Activated CD4-positive, alpha-beta T cell treated with anti-CD3 and anti-CD28 coated beads, Interleukin-2, amount 50 U/mL, for 4 hours (primary cell): ENCODE measurements at places on chromosomes 11 and 22.

DNA sequence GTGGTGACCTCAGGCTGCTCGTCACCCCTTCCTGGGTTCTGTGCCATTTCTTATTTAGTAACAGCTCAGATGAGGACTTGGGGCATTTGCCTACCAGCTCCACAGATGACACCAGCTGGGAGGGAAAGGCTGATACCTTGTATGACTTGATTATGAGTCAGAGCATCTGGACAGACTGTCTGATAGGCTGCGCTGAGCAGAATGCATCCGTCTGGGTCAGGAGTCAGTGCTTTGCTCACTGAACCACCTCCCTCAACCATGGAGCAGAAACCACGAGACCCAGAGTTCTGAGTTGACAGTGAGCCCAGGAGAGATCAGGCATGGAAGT lies 6.8 kb downstream of the ST14 start:
- no peak for DNase-seq

DNA sequence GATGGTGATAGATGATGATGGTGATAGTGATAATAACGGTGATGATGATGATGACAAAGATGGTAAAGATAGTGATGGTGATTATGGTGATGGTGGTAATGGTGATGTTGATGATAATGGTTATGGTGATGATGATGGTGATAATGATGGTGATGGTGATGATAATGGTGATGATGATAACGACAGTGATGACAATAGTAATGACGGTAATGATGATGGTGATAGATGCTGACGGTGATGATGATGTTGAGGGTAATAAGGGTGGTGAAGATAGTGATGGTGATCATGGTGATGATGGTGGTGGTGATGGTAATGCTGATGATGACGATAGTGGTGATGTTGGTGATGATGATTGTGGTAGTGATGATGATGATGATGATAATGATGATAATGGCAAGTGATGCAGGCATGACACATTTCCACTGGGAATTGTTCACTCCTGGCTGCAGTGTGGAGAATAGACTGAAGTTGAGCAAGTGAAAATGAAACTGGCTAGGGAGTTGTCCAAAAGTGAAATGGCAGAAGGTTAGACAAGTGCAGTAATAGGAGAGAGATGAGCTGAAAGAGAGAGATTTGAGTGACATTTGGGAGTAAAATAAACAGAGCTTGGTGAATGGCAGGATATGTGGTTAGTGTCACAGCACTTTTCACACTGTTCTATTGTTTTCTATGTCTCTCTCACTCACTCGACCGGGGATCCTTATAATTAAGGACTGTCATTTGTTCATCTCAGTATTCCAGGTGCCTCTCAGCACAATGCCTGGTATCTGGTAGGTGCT lies 992.5 kb downstream of the OPCML start:
- DNase-seq: no peak

GRCh38 chr22:49543876-49544275 lies 283.8 kb downstream of the BRD1 start:
- DNase-seq: no peak

GRCh38 chr11:73950869-73951710 lies at the start of gene DNAJB13:
Gene DNAJB13, plus strand, starts transcription at chr11:73951026. Its CDS starts 44 bp downstream, at chr11:73951070.
- DNase-seq: no peak

DNA sequence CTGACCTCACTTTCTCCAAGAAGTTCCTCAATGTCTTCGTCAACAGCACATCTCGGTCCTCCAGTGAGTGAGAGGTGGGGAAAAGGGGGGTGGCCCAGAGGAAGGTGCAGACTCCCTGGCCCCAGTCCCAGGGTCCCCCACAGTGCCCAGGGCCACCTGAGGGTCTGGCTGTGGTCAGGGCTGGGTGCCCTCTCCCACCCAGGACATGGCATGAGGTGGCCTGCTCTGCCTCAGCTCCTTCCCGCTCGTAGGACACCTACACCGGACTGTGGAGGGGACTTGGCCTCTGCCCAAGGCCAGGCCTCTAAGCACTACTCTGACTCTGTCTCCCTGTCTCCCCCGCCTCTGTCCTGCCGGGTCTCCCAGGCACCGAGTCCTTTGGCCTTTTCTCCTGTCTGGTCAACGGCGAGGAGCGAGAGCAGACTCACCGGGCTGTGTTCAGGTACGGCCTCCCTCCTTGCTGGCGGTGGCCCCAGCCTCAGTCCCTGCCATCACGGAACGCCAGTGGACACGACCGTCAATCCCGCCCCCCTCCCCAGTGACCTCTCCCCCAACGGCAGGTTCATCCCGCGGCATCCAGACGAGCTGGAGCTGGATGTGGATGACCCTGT lies 4.5 kb downstream of the MAPK8IP2 start:
- no peak for DNase-seq
